NCI-H2081 treated with DMSO at 0.1 percent for 48 hours (cell line): ENCODE measurements at places on chromosomes 1 and 21.

GRCh38 chr1:170521818-170522217, 10.1 kb upstream of the GORAB start:
- no peak for DNase-seq

- no peak for DNase-seq
Measured at GRCh38 chr1:229150518-229150917, 120.4 kb upstream of the RAB4A start.

GRCh38 chr1:24136956-24137539, 5.9 kb downstream of the IL22RA1 start:
- no peak for DNase-seq

- no peak for DNase-seq
Measured at GRCh38 chr1:80673935-80674597, 1126.7 kb upstream of the ADGRL2 start.

GRCh38 chr1:169879034-169879840, 14.5 kb downstream of the SCYL3 start:
- no peak for DNase-seq

GRCh38 chr1:51990478-51990965, at the start of gene RAB3B:
Gene RAB3B, minus strand, starts transcription at chr1:51990700. Its CDS starts 13,583 bp downstream, at chr1:51977117.
- peak; percentile 26 for DNase-seq

- no peak for DNase-seq
Measured at GRCh38 chr1:66069976-66070876, 277.5 kb downstream of the PDE4B start.

GRCh38 chr1:203124546-203125317, 2.8 kb upstream of the ADORA1 start:
- no peak for DNase-seq

DNA sequence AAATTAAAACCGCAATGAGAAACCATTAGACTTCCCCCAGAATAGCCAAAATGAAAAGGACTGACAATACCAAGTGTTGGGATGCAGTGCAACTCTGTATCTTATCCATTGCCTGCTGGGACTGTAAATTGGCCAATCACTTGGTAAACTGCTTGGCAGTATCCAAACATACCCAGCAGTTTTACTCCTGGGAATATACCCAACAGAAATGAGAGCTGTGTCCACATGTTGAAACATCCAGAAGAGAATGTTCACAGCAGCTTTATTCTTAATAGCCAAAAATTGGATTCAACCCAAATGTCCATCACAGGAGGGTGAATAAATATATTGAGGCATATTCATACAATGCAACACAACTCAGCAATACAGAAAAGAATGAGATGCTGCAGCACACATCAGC, 13.7 kb upstream of the FAM20B start:
- DNase-seq = no peak

GRCh38 chr1:46220808-46221207, 17.7 kb downstream of the LURAP1 start:
- no peak for DNase-seq

GRCh38 chr21:36743446-36743845, 44.5 kb downstream of the SIM2 start:
- no peak for DNase-seq

GRCh38 chr1:46194641-46195193, 3.5 kb downstream of the POMGNT1 start:
- DNase-seq = no peak

GRCh38 chr1:38783640-38784229, 75.8 kb downstream of the RRAGC start:
- no peak for DNase-seq

GRCh38 chr1:154460695-154461260, 41.2 kb upstream of the TDRD10 start:
- no peak for DNase-seq

DNA sequence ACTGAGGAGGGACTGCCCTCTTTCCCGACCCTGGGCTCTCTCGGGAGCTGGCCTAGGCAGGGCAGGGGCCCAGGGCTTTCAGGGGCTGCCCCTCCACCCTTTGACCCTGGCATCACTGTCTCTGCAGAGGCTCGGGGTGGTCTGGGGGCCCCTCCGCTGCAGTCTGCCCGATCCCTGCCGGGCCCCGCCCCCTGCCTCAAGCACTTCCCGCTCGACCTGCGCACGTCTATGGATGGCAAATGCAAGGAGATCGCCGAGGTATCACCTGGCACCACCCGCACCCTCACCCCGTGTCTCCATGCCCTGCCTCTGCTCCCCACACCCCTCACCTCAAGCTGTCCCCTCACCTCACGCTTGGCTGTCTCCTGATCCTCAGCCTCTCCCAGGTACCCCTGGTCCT, 5.5 kb downstream of the AMPD2 start:
- no peak for DNase-seq

DNA sequence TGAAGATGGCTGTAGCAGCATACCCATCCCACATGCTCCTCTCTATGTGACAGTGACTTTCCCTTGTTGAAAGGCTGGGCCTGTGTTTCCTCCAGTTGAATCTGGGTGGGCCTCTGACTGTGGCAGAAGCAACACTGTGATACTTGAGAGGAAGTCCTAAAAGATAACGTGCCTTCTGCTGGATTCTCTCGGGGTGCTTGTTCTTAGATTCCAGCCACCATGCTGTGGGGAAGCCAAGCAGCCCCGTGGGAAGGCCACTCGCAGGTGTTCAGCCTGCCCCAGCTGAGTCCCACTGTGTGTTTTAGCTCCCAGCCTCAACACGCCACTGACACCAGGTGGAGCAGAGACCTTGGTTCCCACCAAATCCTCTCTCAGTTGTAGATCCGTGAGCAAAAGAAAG, 31.5 kb downstream of the TRAPPC10 start:
- DNase-seq = no peak

DNA sequence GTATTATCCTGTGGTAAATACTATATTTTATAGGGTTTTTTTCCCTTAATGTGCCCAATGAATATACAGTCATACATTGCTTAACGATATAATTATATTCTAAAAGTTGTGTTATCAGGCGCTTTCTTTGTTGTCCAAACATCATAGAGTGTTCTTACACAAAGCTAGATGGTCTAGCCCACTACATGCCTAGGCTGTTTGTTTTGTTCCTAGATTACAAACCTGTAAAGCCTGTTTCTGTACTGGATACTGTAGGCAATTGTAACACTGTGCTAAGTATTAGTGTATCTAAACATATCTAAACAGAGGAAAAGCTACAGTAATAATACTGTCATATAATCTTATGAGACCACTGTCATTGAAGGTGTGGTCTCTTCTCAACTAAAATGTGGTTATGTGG, 242.6 kb upstream of the C1orf105 start:
- no peak for DNase-seq

DNA sequence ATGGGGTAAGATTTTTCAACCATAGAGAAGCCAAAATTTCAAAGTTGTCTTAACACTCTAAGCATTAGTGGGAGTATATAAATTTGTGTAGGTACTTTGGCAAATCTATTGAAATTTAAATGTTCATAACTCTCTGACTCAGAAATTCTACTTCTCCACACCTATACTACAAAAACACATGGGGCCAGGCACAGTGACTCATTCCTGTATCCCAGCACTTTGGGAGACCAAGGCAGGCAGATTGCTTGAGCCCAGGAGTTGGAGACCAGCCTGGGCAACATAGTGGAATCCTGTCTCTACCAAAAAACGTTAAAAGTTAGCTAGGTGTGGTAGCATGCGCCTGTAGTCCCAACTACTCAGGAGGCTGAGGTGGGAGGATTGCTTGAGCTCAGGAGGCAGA, 41.3 kb upstream of the RAVER2 start:
- DNase-seq = no peak

DNA sequence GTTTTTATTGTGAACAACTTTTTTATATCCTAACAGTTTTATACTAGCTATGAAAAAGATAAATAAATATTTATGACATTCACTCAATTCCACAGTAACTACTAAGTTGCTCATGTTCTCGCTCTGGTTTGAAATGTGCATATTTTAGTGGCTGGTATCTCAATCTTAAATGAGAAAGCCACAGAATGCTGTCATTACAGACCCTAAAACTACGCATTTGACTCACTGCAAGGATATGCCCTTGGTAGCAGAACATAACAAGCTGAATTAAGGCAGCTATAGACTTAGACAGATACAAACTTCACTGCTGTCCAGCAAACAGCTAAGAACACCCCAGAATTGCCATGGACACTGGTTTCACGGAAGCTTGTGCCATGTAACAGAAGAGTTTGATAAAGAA, 19.0 kb downstream of the DAB1 start:
- DNase-seq = no peak

GRCh38 chr1:36279110-36279788, 26.9 kb upstream of the SH3D21 start:
- DNase-seq = no peak

GRCh38 chr1:231580874-231581273, 45.7 kb upstream of the DISC1 start:
- DNase-seq = no peak

GRCh38 chr21:45529785-45530422, 12.3 kb downstream of the SLC19A1 start:
- DNase-seq = no peak

- no peak for DNase-seq
Measured at GRCh38 chr1:116508085-116508983, 62.5 kb downstream of the CD58 start.

DNA sequence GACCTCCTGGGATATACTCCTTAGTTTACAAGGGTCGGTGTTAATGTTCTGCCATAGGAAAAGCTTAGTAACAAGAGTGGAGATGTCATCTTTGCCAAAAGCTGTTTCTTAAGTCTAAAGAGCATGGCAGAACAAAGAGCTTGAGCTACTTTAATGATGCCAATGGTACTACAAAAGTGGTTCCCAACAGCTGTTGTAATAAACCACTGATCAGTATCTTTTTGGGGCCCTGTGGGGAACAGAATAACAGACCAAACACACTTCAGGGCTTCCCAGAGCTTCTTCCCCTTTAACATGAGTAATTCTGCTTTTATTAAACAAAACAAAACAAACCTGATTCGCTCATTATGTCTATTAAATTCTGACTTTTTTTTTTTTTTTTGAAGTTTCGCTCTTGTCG, 116.3 kb downstream of the NCAM2 start:
- no peak for DNase-seq

DNA sequence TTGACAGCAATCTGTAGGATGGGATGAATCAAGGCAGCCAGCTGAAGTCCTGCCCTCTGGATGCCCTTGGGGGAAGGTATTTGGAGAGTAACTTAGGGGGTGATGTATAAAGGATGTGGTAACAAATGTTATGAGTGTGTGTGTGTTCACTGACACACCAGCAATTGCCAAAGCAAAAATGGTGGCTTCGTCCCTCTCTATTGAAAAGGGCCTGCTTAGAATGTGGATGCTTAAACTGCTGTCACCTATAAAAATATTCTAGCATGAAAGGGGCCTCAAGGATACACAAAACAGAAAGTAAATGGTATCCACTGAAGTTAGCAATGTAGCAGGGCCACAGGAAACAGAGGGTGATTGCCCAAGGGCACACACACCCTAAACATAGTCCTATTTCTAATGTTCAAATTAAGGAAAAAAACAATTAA, 15.1 kb upstream of the AIM2 start:
- no peak for DNase-seq

DNA sequence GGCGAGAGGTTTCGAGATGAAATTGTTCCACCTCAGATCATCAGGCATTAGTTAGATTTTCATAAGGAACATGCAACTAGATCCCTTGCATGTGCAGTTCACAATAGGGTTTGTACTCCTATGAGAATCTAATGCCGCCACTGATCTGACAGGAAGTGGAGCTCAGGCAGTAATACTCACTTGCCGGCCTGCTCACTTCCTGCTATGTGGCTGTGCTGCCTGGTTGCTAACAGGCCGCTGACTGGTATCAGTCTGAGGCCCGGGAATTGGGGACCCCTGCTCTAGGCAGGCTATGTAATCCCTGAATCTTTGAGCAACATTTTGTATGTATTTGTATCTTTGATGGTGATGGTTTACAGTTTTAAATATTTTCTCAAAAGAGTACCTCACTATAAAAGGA, 32.5 kb downstream of the XKR8 start:
- DNase-seq = no peak

DNA sequence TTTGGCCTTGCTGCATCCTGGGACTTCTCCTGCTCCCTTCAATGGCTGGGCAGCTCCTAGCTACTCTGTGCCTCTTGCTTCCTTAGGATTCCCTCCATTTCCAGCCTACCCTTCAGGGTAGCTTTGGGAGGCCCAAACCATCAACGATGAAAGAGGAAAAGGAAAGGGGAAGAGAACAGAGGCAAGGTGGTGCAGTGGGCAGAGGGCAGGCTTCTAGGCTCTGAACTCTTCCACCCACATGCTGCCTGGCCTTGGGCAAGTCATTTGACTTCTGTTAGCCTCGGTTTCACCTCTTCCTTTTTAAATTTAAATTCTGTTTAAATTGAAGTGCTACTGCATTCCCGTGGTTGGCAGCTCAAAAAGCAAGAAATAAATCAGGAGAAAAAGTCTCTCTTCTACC, 5.7 kb upstream of the PPM1J start:
- no peak for DNase-seq

- DNase-seq = no peak
Measured at GRCh38 chr1:89995598-89996449, 914 bp downstream of the ZNF326 start.

GRCh38 chr1:178630417-178630816, 94.6 kb upstream of the RALGPS2 start:
- DNase-seq = no peak

- DNase-seq = no peak
Measured at GRCh38 chr1:201711811-201712210, 117.1 kb upstream of the IPO9 start.

DNA sequence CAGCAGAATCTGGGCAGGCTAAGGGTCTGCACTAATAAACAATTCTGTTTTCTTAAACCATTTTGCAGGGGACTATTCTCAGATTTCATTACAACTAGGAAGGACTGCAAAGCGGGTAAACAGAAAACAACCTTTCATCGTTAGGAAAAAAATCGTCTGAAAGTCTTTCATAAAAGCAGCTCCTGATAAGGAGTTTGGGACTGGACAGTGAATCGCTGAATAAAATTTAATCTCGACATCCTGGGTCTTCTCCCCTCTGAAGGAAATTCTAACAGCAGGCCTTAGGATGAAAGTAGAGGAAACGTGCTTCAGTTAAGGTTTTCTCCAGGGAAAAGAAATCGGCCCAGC, 471 bp upstream of the MTF2 start:
- no peak for DNase-seq

DNA sequence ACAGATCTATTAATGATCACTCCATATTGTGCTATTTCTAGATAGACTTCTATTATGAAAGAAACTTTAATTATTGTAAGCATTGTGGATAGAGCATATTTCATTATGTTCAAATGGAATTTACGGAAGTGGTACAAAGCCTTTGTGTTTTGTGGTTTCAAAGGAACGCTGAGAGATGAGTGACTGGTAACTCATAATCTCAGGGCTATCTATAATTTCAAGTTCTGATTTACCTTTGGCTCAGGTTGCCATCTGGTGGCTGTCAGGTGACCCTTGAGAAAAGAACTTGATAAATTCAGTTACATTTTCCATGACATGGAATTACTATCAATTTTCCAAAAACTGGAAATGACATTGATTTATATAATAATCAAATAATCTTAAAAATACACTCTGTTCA, 12.2 kb downstream of the NTNG1 start:
- no peak for DNase-seq

DNA sequence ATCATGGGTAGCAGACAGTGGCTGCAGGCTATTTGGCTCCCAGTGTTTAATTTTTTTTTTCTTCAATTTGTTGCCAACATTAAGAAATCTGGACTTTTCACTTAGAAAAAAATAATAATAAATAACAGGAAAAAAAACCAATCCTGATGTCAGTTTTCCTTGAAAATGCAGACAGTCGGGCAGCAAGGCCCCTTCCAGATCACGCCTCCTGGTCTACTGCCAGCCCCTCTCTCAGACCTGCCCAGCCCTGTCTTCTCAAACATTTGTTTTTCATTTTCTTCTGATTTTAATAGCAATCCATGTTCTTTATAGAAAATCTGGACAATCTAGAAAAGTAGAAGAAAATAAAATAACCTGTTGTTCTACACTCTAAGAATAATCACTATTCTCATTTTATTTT, 15.5 kb downstream of the IFNGR2 start:
- DNase-seq = no peak
